Activated naive CD4-positive, alpha-beta T cell (primary cell): ENCODE measurements at places on chromosomes 1 and 21.

DNA sequence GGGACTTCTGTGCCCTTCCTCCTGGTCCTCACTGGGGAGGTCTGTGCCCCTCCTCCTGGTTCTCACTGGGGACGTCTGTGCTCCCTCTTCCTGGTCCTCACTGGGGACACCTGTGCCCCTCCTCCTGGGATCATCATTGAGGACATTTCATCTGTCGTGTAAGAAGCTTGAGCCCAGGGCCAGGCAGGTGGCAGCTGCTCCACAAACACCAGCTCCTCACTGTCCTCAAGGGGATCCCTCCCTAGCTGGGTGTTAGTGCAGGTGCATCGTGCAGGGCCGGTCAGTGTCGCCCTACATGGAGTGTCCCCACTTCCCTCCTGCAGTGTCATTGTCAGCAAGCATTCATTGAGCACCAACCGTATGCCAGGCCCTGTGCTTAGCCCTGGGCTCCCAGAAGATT is 312.7 kb downstream of the PTPRU start:
- DNase-seq = no peak

DNA sequence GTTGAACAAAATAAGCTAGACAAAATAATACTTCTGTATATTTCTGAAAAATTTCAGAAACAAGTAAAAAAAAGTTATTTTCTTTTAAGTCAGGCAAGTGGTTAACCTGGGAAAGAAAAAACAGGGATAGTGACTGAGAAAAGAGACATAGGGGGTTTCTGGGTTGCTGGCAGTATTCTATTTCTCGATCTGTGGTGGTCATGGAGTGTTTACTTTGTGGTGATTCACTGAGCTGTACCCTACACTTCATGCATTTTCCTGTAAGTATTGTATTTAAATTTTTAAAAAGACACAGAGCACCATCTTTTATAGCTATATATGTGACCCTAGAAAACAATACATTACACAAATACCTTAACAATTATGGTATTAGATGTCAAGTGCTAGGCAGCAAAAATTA is 58.2 kb downstream of the ZNF644 start:
- DNase-seq = no peak

- DNase-seq = no peak
Measured at GRCh38 chr1:219659005-219659600, 46.2 kb upstream of the ZC3H11B start.

DNA sequence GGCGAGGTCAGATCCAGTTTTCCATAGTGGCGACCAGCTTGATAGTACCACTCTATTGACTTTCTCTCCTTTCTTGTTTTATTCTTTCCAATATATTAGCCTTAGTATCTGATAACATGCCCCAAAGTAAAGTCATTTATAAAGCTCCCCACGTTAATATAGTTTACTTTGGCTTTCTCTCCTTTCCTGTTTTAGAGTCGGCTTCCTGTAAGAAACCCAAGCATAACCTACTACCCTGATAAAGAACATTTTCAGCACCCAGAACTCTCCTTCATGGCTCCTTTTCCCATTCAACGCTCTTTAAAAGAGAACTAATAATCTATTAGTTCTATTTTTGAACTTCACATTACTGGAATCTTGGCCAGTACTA is 23.7 kb downstream of the CD1D start:
- DNase-seq = no peak

GRCh38 chr1:36922071-36922470 is 112.2 kb downstream of the GRIK3 start:
- DNase-seq = no peak

GRCh38 chr1:7535934-7536878 is 234.9 kb upstream of the VAMP3 start:
- no peak for DNase-seq
